ENCODE measurements at places on chromosomes 2 and 18.

DNA sequence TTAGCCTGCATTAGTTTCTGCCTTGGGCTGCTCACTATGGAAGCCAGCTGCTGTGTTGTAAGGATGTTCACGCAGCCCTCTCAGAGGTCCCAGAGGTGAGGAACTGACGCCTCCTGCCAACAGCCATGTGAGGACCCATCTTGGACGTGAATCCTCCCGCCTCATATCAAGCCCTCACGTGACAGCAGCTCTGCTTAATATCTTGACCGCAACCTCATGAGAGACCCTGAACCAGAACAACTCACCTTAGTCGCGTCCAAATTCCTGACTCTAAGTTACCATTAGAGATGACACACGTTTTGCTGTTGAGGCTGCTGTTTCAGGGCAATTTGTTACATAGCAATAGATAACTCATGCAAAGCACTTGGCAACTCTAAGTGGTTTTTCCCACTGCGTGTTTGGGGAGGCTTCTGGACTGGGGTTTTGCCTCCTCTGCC, 97.7 kb downstream of the TMEM17 start:
- no peak for DNase-seq

- peak; percentile 81 for DNase-seq
Measured at GRCh38 chr18:54775686-54776085, 52.6 kb upstream of the RAB27B start.

DNA sequence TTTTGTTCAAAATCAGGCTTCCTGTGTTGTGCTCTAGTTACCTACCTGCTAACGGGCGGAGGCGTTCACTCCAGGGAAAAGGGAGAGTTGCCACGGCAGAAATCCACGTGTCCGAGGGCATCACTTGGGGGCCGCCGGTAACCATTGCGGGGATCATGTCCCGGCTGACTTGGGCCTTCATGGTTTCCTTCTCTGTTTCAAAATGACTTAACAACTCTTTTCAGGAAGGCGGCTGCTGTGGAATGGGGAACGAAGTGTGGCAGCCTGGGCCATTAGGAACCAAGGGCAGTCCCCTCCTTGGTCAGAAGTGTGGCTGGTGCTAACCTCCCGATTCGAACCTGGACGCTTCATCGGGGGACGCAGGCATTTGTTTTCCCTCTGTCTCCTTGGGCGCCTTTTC, 56.8 kb downstream of the INPP5D start:
- DNase-seq = no peak

GRCh38 chr2:216363221-216363620, 9.1 kb downstream of the MARCHF4 start:
- no peak for DNase-seq

DNA sequence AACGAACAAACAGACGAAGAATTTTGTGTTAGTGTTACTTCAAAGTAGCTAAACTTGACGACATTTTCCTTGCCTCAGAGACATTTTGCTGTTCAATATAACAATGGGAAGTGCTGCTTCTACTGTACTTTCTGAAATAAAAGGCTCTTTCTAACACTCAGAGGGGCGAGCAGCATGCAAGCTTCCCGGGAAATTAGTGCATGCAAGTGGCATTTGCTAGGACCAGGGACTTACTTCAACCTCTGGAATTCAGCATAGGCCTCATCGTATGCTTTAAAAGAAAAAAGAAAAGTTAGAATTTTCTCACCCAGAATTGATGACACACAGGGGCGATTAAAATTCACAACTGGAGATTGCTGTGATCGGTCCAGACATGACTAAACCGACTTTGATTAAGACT, 62.5 kb upstream of the LPIN2 start:
- DNase-seq = no peak

Measured in astrocyte of the spinal cord (primary cell).